ENCODE measurements at places on chromosomes 6 and 20. TPM values are rescaled to one million over a fixed set of nuclear protein-coding genes. Genes with fewer than 3 reads are reported as not detected.

- DNase-seq, result no peak
Measured at GRCh38 chr20:23541776-23542175, 26.5 kb downstream of the CST9L start.

The PRRT1 gene
- 0.27 TPM for total RNA-seq

DNA sequence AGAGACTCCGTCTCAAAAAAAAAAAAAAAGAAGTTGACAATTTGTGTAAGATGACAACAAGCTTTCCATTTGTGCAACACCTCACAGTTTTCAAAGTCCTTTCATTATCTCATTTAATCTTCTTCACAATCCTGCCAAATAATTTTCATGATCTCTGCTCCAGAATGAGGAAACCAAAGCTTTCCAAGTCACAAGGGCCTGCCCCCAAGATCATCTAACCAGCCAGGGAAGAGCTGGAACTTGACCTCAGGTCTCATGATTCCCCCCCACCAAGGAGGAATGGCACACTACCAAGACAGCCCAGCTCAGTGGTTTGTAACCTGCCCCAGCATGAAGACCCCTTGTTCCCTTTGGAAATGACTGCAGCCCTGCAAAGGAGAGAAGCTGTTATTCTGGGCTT, 74.0 kb upstream of the PIM1 start:
- DNase-seq, result no peak

GRCh38 chr6:19070520-19070919, 683.4 kb downstream of the RNF144B start:
- no peak for DNase-seq

- DNase-seq, result no peak
Measured at GRCh38 chr6:112241820-112242429, 12.4 kb downstream of the LAMA4 start.

GRCh38 chr20:31845300-31845863, at the start of gene FOXS1:
Gene FOXS1, minus strand, starts transcription at chr20:31845604. Its CDS starts 62 bp downstream, at chr20:31845542.
- DNase-seq, result peak; percentile 70

- no peak for DNase-seq
Measured at GRCh38 chr6:12614456-12614855, 102.1 kb upstream of the PHACTR1 start.

GRCh38 chr20:48489656-48490055, 338.1 kb downstream of the PREX1 start:
- DNase-seq, result no peak

DNA sequence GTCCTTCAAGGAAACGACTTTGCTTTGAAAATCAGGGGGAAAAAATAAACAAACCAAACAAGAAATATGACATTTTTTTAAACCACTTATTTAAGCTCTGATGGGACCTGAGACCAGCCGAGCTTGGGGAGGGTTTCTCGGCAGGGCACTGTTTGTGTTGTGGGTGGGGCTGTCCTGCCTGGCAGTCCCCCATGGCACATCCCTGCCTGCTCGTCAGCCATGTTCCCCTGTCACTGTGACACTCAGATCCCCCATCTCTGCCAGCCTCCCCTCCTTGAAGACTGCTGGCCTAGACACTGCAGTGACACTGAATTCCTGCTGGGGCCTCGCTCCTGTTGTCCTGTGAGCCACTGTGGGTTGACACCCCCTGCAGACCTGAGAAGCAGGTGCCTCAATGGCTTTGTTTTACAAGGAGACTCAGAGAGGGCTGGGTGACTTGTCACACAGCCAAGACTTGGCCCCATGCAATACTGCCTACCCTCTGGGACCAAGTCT, 95.1 kb upstream of the PTPN1 start:
- no peak for DNase-seq

- no peak for DNase-seq
Measured at GRCh38 chr20:17613328-17614175, 43.7 kb downstream of the DSTN start.

GRCh38 chr6:63926950-63927927, 291.6 kb downstream of the PHF3 start:
- no peak for DNase-seq

Measured in left ventricle myocardium superior (tissue), 1 donor.